Adipocyte (in vitro differentiated cells): ENCODE measurements at places on chromosomes 4 and X.

- DNase-seq, result peak; percentile 21
Measured at GRCh38 chr4:93731456-93731855, 97.1 kb upstream of the ATOH1 start.

DNA sequence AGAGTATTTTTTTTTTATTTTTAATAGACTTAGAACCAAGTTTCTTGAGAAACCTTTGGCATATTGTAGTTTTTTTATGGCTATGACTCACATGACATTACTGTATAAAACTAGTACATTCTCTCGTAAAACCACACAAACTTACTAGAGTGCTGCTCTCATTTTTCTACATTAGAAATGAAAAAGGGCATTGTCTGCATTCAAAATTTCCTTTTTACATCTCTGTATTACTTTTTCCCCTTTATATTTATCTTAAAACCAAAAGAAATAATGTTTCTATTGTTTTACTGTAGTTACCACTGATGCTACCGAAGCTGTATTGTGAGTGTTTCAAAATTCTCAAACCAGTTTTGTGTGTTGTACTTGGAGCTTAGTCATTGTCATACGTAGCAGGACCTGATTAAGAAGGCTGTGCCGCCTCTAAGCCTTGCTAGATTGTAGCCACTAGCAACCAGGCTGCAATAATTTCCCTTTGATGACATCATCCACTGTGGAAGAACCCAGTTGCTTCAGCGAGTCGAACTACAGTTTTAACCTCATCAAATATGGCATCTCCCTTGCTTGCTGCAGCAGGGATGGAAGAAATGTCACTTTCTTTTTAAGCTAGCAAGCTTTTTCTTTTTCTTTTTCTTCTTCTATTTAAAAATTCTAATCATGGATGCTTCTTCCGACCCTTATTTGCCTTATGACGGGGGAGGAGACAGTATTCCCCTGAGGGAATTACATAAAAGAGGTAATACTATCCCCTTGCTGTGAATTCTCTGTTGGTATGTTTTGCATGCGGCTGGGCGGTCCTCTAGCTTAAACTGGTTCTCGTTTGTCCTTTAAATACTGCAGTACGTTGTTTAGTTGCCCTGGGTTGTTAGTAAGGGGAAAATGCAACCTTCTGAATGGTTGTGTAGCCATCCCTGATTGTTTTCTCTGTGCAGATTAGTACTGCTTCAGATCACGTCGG, 39.6 kb downstream of the CLCN3 start:
- DNase-seq, result peak; percentile 99

DNA sequence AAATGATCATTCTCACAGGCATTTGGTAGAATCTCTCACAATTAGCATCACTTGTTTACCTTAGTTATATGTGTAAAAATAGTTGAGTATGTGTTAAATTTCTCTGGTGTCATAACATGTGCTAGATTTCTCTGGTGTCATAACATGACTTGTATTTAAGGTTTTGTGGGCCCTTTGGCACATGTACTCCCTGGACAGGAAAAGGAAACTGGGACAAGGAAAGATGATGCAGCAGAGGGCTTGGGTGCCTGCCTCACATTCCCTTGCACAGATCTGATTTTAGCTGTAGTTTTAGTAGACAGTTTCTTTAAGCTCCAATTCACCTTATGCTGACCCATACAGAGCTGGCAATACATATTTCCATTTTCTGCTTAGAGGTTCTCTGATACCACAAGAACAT, 726.0 kb downstream of the C4orf33 start:
- DNase-seq, result no peak

DNA sequence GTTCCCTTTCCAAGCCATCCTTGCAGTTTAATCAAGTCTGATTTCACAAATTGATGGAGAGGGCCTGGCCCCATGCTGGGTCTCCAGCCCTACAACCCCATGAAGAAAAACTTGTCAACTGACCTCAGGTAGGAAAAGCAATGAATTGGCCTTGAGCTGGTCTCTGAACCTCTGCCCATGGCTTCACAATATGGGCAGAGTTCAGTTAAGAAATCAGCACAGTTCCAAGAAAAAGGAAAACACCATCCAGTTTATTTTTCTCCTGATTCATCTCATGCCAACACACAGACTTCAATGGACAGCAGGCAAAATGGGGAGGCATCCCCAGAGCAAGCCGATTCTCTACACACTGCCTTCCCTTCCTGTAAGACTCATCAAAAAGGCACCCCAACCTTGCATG, 3.3 kb downstream of the RIPPLY1 start:
- no peak for DNase-seq

GRCh38 chr4:184762100-184762499, 28.2 kb upstream of the CENPU start:
- no peak for DNase-seq

DNA sequence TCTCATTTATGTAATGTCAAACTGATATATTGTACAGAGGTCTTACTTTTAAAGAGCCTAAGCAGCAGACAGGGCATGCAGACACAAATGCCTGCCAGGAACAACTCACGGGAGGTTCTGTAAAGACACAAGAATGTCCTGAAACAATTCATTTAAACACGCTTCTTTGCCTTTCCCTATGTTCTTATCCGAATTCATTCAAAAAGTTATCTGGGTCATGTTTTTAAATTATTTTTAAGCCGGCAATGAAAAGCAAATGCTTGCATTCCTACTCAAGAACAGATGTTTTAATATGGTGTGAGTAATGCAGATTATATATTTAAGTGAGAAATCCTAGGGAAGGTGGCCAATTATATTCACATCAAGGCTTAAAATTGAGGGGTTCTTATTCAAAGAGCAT, 192.6 kb downstream of the PDGFC start:
- peak; percentile 45 for DNase-seq

GRCh38 chrX:22445880-22446279, 173.2 kb downstream of the CBLL2 start:
- no peak for DNase-seq

GRCh38 chr4:25900310-25900709, 13.7 kb upstream of the SMIM20 start:
- DNase-seq, result no peak

- no peak for DNase-seq
Measured at GRCh38 chrX:109274806-109275205, 207.1 kb downstream of the GUCY2F start.

DNA sequence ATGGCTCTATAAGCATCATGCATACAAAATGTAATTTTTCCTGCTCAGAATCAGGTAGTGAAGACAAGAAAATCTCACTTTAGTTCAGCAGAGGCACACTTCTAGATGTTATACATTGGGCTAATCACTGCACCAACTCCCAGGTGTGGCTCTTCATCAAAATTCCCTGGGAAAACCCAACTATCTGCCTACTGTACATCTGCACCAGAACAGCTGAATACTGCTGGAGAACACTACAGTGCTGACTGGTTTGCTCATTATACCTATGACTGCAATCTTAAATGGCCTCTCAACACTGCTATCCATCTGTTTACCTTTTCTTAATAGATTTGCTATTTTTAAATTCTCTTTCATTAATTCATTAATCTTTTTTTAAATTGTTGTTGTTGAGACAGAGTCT, 92.0 kb downstream of the UGT8 start:
- DNase-seq, result no peak

DNA sequence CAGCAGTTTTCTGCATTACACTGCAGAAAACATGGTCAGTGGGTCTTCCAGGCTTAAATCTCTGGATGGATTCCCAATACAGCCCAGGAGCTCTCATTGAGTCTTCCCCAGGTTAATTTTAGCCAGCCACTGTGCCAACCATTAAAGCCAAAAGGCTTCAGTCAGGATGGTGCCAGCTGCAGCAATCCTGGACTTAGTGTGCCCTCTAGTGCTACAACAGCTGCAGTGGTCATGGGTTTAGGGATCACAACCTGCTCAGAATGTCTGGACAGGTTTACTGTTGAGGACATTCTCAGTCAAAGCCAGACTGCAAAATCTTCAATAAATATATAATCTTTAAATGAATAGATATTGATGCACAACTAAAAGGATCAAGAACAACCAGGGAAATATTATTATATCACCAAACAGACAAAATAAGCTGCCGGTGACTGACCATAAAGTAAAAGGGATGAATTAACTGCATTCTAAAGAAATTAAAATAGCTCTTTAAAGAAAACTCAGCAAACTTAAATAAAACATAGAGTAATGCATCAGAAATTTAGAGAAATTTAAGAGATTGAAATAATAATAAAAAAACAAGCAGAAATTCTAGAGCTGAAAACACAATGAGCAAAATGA, 639.9 kb downstream of the SPOCK3 start:
- DNase-seq, result peak; percentile 74
